ENCODE measurements at places on chromosomes 1 and 21. TPM values are rescaled to one million over a fixed set of nuclear protein-coding genes. Genes with fewer than 3 reads are reported as not detected.
A peak's percentile ranks its signal among the peaks of the same experiment; 100 is the strongest.

The S100A7A gene
- total RNA-seq, result not detected

DNA sequence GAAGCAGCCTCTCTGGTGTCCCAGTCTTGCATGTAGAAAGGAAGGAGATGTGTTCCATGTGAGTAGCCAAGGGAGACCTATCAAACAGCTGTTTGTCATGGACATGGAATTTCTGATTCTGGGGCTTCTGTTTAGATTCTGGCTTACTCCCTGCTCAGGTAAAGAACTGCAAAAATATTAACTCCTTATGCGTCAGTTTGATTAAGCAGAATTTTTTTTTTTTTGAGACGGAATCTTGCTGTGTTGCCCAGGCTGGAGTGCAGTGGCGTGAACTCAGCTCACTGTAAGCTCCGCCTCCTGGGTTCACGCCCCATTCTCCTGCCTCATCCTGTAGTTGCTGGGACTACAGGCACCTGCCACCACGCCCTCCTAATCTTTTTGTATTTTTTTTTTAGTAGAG, 6.8 kb downstream of the ARV1 start:
- DNase-seq, result no peak

- peak; percentile 47 for DNase-seq
Measured at GRCh38 chr1:27117733-27118439, 37.0 kb downstream of the SLC9A1 start.

The VANGL2 gene
- total RNA-seq, result 1.5 TPM

DNA sequence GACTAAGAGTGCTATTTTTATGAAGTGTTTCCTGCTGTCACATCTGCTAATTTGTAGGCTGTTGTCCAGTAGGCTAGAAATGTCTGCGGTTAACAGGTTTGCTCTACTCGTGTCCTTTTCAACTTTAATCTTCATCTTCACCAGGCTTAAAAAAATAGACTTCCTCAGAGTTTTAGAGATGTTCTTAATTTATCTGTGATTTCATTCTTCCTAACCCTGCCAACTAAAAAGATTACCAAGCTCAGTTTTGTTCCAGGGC, 66.8 kb downstream of the SASS6 start:
- DNase-seq, result no peak

DNA sequence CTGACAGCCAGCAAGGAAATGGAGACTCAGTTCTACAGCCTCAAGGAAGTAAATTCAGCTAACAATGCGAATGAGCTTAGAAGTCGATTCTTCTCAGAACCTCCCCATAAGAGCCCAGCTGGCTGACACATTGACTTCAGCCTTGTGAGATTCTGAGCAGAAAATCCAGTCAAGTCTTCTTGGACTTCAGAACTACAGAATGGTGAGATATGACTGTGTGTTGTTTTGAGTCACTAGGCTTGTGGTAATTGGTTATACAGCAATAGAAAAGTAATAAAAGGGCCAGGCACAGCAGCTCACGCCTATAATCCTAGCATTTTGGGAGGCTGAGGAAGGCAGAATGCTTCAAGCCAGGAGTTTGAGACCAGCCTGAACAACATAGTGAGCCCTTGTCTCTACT, 161.8 kb upstream of the IVNS1ABP start:
- no peak for DNase-seq

GRCh38 chr1:91725618-91725988, 160.3 kb downstream of the TGFBR3 start:
- no peak for DNase-seq

GRCh38 chr1:181438013-181438412, 45.3 kb upstream of the CACNA1E start:
- DNase-seq, result no peak

GRCh38 chr1:28308750-28309149, 20.1 kb upstream of the MED18 start:
- no peak for DNase-seq

GRCh38 chr1:231414260-231415016, 7.6 kb downstream of the EGLN1 start:
- DNase-seq, result no peak

DNA sequence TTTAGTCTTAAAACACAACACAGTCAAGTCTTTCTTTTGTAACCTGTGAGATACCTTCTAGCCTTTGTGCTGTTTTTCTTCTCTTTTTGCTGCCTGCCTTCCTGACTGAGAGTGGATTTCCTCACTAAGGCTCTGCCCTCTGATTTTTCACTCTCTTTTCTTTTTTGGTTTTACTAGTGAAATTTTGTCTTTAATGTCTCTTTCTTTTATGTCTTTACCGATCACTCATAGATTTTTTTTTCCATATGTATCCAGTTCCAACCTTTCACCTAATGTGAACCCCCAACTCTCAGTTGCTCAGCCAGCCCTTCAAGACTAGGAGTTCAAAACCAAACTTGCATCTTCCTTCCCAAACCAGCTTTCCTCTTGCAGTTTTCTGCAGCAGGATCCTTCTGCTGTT, 6.5 kb downstream of the LGALS8 start:
- DNase-seq, result no peak

The LRRC39 gene
- total RNA-seq, result 0.05 TPM

The DENND2D gene
- 82.1 TPM for total RNA-seq

DNA sequence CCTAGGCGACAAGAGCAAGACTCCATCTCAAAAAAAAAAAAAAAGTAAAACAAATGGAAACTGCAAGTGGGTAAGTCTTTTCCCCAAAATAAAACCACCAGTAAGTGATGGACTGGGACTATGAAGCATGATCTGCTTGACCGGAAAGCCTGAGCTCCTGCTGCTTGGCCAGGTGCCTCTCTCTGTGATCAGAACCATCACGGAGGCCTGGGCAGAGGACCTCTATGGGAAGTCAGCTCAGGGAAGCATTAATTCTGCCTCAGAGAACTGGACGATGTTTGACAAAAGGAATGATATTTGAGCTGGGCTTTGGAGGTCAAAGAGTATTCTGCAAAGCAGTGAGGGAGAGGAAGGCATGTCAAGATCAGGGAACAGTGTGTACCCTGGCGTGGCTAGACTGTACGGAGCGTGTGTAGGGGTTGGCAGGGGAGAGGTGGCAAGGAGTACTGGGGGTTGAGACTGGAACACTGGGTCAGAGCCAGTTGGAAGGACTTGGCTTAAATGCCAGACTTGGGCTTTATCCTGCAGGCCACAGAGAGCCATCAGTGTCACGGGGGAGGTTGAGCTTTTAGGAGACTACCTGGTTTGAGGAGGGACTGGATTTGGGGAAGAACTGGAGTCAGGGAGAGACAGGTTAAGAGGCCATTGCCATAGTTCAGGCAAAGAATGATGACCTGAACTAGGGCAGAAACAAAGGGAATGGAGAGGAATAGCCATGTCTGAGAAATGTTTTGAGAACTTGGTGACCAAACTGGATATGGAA, 16.4 kb downstream of the ATP1A2 start:
- no peak for DNase-seq

The SLC44A5 gene
- 3.3 TPM for total RNA-seq

- no peak for DNase-seq
Measured at GRCh38 chr1:9903801-9904527, 6.1 kb downstream of the CTNNBIP1 start.

The ANGPTL1 gene
- total RNA-seq, result not detected

The CYYR1 gene
- not detected for total RNA-seq

The C1QTNF12 gene
- total RNA-seq, result 4.1 TPM

DNA sequence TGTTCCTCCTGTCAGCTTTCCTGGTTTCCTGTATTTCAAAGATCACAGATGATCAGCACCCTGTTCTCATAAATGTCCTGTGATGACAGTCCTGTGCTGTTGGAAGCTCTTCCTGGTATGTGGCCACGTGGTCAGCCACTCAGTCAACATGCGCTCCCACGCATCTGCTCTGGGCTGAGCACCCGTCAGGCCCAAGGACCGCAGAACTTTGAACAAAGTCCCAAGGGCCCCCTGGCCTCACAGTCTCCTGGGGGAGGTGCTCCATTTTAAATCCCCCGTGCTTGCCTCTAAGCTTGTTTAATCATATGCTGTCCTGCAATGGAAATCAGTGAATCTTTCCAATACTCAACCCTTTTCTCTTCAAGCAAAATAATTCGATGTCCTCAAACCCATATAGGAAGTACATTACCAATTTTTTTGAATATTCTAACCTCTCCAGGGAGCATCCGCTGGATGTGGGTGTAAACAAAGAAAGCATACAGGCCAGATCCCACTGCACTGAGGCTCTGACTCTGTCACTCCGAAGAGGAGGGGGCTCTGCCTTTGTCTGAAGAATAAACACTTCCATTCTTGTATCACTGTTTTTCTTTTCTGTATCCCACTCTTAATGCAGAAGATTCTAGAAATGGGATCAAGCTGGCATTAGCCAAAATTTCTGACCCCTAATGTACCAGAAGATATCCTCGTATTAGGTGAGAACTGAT, 250.3 kb downstream of the SDCCAG8 start:
- no peak for DNase-seq

DNA sequence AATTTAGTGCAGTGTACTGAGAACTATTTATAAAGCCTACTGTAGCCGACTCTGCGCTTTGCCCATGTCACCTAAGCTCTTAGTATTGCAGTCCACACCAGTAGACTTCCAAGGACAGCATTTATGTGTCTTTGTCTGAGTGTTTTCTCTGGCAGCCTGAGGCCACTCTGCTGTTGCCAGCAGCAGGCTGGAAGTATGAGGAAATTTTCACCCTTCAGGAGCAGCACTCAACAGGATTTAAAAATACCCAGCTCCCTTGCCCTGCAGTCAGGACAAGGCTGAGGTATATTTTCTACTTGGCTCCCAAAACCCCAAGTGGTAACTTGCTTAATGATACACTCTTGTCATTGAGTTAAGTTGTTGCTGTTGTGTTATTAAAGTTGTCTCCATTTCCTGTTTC, 230.1 kb downstream of the SRGAP2C start:
- no peak for DNase-seq

The MIXL1 gene
- not detected for total RNA-seq

- no peak for DNase-seq
Measured at GRCh38 chr1:23741609-23742008, 1.7 kb upstream of the ELOA start.

- DNase-seq, result peak; percentile 49
Measured at GRCh38 chr1:222582099-222582774, 7.5 kb downstream of the TAF1A start.

The FCN3 gene
- not detected for total RNA-seq

- no peak for DNase-seq
Measured at GRCh38 chr1:214380396-214380795, 99.4 kb downstream of the SMYD2 start.

The OR2L2 gene
- not detected for total RNA-seq

The SPRR1A gene
- total RNA-seq, result not detected

DNA sequence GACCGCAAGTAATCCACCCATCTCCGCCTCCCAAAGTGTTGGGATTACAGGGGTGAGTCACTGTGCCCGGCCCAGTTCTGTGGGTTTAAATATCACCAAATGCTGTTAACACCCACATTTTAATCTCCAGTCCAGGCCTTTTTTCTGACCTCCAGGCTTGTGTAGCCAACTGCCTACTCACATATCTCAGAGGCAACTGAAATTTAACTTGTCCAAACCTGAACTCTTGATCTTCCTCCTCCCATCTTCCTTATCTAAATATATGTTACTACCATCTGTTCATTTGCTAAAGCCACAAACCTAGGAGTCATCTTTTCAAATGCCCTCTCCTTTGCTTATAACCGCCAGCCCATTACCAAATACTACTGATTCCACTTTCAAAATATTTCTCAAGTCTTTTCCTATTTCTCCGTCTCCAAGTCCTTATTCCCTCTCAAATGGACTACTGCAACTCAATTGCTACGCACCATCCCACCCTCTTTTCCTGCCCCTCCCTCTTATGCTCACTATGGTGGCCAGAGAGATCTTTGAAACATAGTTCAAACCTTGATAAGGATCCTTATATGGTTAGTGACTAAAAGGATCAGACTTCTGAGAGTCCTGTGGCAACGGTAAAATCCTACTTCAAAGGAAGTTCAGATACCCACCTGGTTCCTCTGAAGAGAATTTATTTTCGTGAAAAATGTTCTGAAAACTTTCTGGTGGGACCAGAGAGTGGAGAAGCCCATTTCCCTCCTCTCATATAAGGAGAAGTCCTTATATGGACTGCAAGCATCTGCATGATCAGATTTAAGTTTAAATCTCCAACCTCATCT, 78.5 kb upstream of the CDC42BPA start:
- peak; percentile 65 for DNase-seq

DNA sequence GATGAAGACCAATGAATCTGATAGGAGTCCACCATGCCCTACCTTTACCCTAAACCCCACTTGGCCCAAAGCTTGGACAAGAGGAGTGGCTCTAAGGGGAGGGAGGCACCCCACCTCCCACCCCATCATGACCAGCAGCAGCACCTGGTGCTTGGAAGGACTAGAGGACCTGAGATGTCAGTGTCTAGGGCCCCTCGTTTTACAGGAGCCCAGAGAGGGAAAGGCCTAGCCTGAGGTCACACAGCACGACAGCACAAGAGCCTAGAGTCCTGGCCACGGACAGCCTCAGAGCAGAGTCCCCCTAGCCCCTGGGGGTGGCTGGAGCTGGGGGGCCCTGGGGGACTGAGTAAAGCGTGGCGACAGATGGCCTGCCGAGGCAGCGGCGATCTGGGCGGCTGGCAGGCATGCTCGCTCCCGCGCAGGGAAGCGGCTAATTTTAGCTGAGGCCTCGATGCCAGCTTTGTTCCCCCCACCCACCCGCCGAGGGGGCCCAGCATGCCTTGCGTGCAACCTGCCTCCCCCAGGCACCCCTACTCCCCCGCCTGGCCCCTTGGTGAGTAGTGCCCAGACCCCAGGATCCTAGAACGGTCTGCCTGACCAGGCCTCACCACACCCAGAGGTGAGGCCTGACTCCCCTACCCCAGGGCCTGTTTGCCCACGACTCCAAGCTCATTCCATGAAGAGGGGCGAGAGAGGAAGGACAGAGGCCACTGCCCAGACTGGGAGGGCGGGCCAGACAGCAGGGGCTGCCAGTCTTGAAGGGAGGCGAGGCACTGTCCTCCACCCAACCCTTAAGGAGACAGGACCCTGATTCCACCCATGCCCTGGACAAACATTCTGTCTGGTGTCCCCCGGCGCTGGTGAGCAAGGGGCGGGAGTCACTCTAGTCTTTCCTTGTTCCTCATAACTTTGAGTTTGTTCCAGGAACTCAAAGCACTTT, 39.0 kb downstream of the AHDC1 start:
- DNase-seq, result no peak

The DPT gene
- total RNA-seq, result not detected

DNA sequence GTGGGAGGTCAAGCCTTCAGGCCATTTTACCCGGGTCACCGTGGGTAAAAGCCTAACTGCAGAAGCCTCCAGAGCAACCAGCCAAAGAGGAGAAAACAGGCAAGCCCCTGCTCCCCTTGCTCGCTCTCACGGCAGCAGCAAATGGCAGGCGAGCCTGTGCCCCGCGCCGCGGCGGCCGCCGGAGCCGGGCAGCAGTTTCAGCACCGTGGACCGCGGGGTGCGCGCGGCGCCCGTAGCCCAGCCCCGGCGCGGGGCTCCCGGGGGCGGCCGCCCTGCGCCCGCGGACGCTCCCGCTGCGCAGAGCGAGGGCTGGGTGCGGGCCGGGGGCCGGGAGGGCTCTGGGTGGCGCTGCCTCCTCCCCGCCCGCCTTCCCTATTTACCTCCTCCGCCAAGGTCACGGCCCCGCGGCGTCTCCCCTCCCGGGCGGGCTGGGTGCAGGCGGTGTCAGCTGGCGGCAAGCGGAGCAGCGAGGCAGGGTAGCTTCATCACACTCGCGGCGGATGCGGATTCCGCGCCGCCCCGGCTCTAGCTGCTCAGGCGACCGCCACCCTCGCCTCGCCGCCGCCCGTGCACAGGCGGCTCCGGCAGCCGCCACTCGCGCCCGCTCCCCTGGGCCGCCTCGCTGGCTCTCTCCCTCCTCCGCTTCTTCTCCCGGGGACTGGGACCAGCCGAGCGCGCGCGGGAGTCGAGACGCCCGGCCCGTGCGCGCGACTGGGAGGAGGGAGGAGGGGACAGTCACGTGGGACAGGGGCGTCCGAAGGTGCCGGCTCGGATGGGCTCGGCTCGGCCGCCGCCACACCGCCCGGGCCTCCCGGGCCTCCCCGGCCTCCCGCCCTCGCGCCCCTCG, at the start of gene RGS7:
Gene RGS7, minus strand, starts transcription at position 687 of the 847 bp plus-strand sequence.
- peak; percentile 11 for DNase-seq

GRCh38 chr1:27570784-27571183, 33.2 kb downstream of the AHDC1 start:
- DNase-seq, result no peak
